ENCODE measurements at places on chromosomes 11 and 22. TPM values are rescaled to one million over a fixed set of nuclear protein-coding genes. Genes with fewer than 3 reads are reported as not detected.

DNA sequence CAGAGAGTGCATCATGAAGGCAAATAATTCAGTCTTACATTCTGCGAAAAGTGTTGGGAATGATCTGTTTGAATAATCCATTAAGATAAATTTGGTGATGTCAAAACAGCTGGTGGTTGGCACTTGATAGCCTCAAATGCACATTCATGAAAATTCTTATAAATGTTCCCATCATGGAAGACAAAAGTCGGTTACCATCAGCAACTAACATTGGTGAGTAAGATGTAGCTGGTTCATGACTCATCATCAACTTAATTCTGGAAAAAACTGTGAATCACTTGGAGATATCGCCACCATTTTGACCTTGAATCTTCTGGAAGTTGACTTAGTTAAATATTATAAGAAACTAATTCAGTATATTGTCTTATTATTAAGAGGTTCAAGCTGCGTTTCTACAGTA, 11.2 kb downstream of the CRYBB1 start:
- DNase-seq, result no peak

The BCO2 gene
- total RNA-seq, result 21.1 TPM

DNA sequence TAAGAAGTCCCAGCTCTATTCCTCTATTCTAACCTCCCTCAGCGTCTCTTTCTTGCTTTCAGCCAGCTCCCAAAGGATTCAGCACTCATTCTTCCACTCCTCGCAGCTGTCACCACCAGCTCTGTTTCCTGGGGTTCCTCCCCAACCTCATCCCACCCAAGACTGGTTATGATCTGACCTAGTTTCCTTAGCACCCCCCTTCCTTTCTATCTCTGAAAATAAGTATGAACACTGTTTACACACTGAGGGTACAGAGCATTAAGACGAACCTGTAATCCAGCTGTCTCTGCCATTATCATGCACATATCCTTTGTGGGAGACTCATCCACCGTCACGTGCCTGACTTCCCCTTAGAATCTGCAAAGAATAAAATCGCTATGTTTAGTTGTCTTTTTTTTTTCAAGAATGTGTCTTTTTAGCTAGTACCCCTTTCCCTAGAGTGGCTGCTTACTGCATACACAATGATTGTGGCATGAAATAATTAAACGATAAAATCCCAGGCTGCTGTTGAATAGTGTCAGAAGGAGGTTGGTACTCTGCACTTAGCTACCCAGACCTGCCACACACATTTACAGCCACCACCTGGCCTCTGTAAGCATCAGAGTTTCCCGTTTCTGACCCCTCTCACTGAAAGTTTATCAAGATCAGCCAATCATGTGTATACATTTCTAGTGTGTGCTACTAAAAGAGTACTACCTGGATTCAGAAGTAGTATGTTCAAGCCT, 26.9 kb upstream of the CSTF3 start:
- peak; percentile 57 for DNase-seq

The C2CD3 gene
- 22.9 TPM for total RNA-seq

GRCh38 chr11:116862951-116863350, 25.5 kb upstream of the APOA1 start:
- DNase-seq, result no peak

- DNase-seq, result peak; percentile 70
These were observed 6.3 kb downstream of the ARHGEF17 start for GRCh38 chr11:73314117-73314961.

The ARHGAP8 gene
- total RNA-seq, result 1.1 TPM

The ZBTB16 gene
- total RNA-seq, result 52.1 TPM

DNA sequence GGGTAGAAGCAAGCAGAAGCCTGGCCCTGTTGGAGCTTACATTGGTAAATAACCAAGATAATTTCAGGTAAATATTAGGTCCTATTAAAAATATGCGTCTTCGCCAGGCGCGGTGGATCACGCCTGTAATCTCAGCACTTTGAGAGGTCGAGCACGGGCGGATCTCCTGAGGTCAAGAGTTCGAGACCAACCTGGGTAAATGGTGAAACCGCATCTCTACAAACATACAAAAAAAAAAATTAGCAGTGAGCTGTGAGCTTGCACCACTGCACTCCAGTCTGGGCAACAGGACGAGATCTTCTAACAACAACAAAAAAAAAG, 529 bp upstream of the SULT4A1 start:
- no peak for DNase-seq

Measured in tongue (tissue), 3 donors.